Lower leg skin (tissue), 4 donors: ENCODE measurements at places on chromosomes 7 and 10. TPM values are rescaled to one million over a fixed set of nuclear protein-coding genes. Genes with fewer than 3 reads are reported as not detected.

Gene AEBP1
- 55.6 TPM for total RNA-seq

Gene HELLS
- total RNA-seq: 6.0 TPM

Gene PON1
- not detected for total RNA-seq

DNA sequence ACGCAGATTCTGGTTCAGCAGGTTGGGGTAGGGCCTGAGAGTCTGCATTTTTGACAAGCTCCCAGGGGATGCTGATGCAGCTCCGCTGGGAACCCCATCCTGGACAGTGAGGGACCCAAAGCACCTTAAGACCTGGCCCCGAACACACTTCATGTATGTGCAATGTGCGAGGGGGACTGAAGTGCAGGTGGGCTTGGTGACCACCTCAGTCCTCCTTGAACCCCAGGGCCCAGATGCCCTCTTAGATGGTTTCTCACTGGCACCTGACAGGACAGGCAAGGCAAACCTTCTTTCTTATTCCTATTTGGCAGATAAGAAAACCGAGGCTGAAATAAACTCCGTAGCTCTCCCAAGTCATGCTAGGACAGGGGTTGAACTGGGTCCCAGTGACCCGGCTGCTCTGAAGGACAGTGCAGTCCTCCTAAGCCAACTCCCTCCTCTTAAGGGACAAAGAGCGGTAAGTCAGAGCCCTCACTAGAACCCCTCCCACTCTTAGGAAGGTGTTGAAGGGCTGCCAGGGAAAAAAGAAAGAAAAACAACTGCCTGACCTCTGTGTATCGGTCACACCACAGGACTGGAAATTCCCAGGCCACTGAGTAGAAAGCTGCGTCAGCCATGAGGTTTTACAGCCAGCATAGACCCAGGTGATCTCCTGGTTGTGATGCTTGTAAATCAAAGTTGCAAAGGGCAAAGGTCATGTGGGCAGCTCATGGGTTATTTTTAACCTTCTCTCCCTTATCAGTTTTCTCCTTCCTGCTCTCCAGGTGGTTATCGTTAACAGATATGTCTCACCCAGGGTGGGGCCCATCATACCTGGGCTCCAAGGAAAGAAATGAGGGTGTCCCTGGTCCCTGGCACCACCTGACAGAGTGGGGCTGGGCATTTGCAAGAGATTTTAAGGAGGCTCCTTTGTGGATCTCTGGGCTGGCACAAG, 90.9 kb upstream of the SMNDC1 start:
- DNase-seq: no peak

DNA sequence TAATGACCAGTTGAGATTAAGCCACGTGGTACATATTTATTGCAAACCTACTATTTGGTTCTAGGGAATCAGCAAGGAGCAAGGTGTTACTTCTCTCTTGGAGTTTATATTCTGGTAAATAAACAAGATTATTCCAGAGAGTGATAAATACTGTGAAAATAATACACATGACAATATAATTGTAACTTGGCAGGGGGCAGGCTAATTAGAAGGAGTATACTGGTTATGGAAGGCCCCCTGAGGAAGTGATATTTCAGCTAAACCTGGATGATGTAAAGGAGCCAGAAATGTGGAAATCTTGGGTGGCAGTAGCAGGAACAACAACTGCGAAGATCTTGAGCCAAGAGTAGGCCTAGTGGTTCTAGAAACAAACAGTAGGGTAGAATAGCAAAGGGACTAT, 111.8 kb downstream of the SDK1 start:
- no peak for DNase-seq

DNA sequence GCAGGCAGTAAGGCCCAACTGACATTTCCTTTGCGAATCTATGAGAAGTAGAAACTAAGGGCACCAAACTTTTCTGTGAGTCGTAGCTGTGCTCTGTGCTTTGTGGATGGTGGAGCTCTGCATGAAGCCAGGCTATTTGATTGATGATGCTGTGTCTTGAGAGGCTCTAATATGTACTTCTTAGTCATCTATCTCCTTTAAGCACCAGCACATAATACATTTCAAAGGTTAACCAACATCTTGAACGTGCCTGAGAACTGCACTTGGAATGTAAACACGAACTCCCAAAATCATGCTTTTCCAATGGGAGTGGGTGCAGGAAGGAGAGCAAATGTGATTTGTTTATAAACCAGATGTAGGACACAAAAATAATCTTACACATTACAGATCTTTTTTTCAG, 411.6 kb downstream of the PARD3 start:
- DNase-seq: no peak

DNA sequence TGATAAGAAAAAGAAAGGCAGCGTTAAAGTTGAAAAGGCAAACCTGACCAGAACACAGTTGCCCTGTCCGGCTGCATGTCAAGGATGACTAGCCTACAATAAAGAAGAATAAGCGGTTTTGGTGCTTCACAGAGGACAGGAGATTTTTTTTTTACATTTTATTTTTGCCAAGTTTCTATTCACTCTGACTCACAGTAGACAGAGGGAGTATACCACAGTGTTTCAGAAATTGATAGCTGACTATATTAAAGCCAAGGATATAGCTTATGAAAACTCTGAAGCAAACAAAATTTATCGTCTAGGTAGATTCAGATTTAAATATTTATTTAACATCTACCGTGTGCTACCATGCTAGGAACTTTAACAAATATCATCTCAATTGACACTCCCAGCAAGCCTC, 16.9 kb upstream of the POLR1F start:
- no peak for DNase-seq

DNA sequence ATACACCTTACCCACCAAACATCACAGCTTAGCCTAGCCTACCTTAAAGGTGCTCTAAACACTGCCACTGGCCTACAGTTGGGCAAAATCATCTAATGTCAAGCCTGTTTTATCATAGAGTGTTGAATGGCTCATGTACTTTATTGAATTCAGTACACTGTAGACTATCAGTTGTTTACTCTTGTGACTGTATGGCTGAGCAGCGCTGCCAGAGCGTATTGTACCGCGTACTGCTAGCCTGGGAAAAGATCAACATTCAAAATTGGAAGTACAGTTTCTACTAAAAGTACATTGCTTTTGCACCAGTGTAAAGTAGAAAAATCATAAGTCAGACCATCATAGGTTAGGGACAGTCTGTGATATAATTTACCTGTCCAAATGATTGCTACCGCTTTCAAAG, 226.8 kb downstream of the PRPF18 start:
- no peak for DNase-seq

- DNase-seq: peak; percentile 83
Measured at GRCh38 chr7:101321491-101322401, at the start of gene IFT22. IFT22 (minus strand) TSS chr7:101321812; CDS start chr7:101321709, 103 bp downstream.
